T47D (cell line): ENCODE measurements at places on chromosomes 4 and X.

GRCh38 chr4:25860586-25861279, 2.1 kb downstream of the SEL1L3 start:
- DNase-seq = no peak

- no peak for DNase-seq
Measured at GRCh38 chr4:36841583-36842326, 402.8 kb upstream of the NWD2 start.

DNA sequence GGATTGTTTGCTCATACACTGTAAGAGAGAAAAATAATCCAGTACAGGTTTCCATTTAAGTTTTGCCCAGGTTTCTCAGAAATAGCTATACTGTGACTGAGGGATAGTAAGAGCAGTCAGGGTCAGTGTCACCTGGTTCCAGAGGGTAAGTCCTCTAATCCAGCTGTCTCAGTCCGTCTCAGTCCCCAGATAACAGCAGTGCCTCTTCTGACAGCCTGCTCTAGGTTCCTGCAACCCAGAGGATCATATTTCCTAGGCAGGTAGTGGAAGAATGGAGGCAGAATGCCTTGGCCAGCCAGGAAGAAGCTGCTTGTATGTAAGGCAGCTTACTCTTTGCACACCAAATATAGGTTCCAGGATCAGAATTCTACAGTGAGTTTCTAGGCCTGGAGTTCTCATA, 22.6 kb upstream of the GNRHR start:
- no peak for DNase-seq

GRCh38 chr4:52750819-52751486, at the start of gene ERVMER34-1:
Gene ERVMER34-1, minus strand, starts transcription at chr4:52751425. Its CDS starts 5,905 bp downstream, at chr4:52745520.
- peak; percentile 7 for DNase-seq

GRCh38 chrX:112011376-112011775, 71.2 kb downstream of the TRPC5 start:
- DNase-seq = no peak

DNA sequence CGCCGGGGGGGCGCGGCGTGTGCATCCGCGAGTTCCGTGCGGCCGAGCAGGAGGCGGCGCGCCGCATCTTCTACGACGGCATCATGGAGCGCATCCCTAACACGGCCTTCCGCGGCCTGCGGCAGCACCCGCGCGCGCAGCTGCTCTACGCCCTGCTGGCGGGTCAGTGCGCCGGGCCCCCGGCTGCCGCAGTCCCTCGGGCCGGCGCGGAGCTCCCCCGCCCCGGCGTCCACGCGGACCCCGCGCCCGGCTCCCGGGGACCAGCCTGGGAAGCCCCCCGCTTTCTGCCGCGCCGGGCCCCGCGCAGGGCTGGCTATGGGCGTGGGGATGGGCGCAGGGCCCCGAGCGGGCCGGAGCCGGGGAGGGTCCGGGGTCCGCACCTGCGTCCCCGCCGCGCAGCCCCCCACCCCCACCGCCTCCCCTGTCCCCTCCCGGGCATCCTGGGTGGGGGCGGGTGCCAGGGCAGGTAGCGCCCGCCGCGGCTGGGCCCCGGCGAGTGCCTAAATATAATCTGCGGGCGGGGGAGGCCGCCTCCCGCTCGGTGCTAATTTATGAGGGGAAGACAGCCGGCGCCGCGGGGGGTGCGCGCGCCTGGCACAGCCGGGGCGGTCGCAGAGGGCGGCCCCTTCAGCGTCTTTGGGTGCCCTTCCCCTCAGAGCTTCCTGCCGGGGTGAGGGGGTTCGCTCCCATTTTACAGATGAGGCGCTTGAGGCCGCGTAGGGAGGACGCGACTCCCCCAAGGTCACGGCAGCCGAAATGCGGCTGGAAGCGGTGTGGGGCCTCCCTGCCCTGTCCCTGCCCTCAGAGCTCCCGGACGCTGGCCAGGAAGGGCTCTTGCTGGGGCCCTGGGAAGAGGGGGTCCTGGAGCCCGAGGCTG, 837 bp downstream of the NAT8L start:
- DNase-seq = no peak

- no peak for DNase-seq
Measured at GRCh38 chr4:93029769-93030168, 726.0 kb downstream of the GRID2 start.
